ENCODE measurements at places on chromosomes 5 and 9.

DNA sequence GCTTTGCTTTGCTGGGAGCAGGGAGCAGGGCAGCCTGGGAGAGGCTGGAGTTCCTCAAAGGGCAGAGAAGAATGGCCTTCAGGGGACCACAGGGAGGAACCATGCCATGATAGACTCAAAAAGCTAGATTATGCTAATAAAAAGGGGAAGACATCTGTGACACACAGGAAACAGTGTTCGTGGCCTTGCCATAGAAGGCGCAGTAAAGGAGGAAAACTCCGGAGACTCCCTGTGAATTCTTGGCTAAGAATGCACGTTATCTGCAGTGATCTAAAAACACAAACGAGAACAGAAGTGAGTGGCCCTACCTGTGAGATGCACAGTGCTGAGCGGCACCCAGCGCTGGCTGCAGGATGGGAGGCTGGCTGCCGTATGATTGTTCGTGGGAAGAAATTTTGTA, 15.9 kb upstream of the LTC4S start:
- no peak for DNase-seq

- DNase-seq: no peak
Measured at GRCh38 chr9:942805-943580, 33.5 kb upstream of the DMRT3 start.

DNA sequence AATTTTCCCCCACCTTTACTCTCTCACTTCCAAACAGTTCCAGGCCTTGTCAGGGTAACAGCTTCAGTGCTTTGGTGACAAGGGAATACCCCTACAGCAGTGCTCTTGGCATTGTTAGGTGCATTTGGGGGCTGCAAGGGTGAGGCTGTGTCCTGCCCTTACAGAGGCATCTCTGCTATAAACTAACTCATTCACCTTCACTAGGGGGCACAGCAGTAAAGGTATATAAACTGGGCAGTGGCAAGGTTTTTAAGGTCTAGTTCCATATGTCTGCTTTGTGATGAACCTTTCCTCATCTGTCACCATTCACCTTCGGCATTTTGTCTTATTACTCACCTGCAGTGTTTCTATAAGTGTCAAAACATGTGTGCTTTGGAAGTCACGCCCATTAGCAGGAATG, 79.1 kb upstream of the GPR151 start:
- no peak for DNase-seq

DNA sequence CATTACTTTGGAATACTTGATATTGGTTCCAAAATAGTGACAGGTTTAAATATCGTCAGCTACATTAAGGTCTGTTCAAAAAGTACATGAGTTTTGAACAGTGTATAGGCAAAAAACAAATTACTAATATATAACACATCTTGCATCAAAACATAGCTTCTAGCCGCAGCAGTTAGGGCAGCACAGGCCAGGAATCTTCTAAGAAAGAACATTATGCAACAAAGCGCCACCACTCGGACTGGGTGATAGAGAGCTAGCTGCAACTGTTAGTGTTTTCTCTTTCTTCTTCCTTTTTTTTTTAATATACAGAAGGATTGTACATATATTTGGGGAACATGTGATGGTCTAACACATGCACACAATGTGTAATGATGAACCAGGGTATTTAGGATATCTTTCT, 504.5 kb downstream of the NR2F1-AS1 start:
- DNase-seq: no peak

- no peak for DNase-seq
Measured at GRCh38 chr9:114216976-114217375, 61.6 kb downstream of the COL27A1 start.

DNA sequence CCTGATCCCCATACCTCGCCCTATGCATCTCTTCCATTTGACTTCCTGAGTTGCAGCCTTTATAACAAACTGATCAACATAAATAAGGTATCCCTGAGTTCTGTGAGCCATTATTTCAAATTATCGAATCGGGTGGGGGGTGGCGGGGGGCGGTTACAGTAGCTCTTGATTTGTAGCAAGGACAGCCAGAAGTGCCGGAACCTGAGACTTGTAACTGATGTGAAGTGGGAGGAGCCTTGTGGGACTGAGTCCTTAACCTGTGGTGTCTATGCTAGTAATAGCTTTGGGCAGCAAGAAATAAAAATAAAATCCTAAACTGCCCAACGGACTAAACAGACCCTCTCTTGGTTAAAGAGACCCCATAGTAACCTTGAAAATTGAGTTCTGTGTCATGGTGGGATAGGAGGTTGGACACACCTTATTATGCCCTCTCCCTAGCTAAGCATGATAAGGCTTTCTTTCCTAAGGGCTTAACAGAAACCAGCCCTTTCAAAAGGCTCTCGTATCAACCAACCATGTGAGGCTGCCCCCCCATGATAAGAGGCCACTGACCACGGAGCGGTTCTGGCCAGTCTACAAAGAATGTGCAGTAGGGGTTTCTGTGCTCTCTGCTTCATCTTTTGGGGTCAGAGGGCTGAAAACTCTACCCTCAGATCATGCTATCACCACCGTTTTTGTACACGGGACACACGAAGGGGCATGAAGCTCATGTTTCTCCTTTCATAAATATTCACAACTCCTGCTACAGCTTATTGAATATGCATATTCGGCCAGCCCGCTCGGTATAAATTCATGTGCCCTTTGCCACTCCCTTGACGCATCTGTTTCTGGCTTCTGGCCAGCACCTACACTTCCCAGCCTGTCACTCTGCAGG, 39.5 kb upstream of the IQGAP2 start:
- DNase-seq: no peak

GRCh38 chr5:17412760-17413671, 85.0 kb upstream of the TAF11L2 start:
- no peak for DNase-seq

DNA sequence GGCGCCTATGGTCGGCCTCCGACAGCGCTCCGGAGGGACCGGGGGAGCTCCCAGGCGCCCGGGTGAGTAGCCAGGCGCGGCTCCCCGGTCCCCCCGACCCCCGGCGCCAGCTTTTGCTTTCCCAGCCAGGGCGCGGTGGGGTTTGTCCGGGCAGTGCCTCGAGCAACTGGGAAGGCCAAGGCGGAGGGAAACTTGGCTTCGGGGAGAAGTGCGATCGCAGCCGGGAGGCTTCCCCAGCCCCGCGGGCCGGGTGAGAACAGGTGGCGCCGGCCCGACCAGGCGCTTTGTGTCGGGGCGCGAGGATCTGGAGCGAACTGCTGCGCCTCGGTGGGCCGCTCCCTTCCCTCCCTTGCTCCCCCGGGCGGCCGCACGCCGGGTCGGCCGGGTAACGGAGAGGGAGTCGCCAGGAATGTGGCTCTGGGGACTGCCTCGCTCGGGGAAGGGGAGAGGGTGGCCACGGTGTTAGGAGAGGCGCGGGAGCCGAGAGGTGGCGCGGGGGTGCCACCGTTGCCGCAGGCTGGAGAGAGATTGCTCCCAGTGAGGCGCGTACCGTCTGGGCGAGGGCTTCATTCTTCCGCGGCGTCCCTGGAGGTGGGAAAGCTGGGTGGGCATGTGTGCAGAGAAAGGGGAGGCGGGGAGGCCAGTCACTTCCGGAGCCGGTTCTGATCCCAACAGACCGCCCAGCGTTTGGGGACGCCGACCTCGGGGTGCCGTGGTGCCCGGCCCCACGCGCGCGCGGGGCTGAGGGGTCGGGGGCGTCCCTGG, 561 bp downstream of the DAPK1 start:
- no peak for DNase-seq

DNA sequence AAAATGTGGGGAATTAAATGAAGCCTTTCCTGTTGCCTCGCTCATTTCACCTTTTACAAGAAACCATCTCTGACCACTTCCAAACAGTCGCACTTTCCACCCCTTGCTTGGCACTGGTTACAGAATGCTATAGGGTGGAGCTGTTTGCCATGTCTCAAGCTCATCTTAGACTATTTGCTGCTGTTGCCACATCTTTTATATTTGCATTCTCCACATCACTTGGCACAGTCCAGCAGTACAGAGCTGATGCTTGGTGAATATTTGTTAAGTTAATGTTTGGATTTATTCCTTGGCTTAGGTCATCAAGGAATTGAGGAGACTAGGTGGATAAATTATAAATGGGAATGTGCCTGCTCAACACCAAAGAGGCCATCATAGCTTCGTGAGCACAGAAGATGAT, 53.2 kb downstream of the GNA14 start:
- no peak for DNase-seq

DNA sequence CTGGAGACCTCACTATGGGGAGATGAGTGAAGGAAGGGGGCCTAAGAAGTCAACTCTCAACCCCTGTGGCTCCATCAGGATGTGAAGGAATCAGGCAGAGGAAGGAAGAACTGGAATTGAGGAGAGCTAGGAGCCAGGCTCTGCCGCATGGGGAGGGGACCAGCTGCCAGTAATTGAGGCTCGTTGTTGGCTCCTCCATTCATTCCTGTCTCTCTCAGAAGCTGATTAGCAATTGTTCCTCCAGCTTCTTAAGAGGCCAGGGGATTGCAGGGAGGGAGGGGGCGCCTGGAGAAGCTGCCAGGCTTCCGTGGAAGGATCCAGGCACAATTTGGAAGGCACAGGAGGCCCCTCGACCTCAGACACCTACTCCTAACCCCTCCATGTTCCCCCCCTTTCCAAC, 20.5 kb upstream of the TTLL11 start:
- no peak for DNase-seq

DNA sequence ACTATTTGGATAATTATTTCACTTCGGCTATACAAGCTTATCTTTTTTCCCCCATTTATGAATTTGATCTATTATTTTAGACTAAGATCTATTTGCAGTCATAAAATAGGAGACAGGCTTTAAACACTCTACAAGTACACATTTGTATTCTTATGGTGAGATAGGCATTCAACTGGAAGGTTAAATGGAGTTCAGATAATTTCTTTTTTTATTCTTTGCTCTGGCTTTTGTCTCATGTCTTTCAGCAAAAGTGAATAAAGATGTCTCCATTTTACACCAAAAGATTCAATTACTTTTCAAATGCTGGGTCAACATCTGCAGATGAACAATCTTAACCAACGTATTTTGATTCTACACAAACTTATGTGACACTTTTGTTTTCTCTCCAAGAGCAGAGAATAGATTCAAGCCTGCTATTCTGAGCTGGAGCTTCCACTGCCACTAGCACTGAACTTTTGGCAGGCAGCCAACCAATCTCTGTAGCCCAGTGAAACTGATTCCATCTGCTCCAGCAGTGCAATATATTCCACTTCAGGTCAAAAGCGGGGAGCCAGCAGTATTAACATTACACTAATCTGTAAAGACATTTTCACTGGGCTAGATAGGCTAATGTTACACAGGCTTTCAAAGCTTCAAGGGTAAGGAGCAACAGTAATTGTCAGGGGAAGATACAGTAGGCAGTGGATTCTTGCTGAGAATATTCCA, 452.0 kb upstream of the ZNF608 start:
- no peak for DNase-seq

- DNase-seq: no peak
Measured at GRCh38 chr5:142767911-142768310, 2.3 kb upstream of the ARHGAP26 start.

DNA sequence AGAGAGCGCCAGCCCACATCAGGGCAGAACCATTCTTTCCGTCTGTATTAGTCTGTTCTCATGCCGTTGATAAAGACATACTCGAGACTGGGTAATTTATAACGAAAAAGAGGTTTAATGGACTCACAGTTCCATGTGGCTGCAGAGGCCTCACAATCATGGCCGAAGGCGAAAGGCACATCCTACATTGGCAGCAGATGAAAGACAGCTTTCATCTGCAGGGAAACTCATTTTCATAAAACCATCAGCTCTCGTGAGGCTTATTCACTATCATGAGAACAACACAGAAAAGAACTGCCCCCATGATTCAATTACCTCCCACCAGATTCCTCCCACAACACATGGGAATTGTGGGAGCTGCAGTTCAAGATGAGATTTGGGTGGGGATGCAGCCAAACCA, 4.7 kb upstream of the FSD1L start:
- no peak for DNase-seq

- DNase-seq: no peak
Measured at GRCh38 chr5:171314728-171315385, 5.8 kb downstream of the TLX3 start.

DNA sequence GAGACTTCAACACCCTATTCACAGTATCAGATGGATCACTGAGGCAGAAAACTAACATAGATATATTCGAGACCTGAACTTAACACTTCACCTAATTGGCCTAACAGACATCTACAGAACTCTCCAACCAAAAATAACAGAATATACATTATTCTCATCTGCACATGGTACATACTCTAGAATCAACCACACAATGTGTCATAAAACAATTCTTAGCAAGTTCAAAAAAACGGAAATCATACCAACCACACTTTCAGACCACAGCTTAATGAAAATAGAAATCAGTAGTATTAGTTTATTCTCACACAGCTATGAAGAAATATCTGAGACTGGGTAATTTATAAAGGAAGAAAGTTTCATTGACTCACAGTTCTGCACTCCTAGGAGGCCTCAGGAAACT, 387.9 kb downstream of the DEPDC1B start:
- DNase-seq: no peak

GRCh38 chr5:171848486-171848885, 62.9 kb downstream of the SMIM23 start:
- DNase-seq: no peak

- DNase-seq: no peak
Measured at GRCh38 chr5:160390787-160391696, 8.8 kb downstream of the FAM200C start.

DNA sequence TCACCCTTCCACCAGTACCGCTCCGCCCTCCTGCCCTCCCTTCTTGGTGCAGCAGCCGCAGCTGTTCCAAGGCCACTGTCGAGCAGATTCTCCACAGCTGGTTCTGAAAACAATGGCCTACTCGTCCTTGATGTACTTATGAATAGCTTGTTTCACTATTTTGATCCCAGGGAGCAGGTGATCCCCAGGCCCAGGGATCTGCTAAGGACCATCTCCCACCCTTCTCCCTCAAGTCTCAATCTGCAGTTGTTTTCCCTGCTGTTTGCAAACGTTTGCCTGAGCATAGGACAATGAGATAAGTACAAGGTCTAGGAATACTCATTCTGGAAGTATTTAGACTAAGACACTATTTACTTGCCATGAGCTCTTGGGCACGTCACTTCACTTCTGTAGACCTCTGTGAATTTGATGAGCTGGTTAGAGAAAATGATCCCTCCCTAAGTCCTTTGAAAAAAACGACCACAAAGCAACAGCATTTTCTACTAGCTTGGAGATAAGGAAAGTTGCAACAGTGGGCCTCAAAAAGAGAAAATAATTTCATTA, 1.8 kb downstream of the LURAP1L start:
- no peak for DNase-seq

DNA sequence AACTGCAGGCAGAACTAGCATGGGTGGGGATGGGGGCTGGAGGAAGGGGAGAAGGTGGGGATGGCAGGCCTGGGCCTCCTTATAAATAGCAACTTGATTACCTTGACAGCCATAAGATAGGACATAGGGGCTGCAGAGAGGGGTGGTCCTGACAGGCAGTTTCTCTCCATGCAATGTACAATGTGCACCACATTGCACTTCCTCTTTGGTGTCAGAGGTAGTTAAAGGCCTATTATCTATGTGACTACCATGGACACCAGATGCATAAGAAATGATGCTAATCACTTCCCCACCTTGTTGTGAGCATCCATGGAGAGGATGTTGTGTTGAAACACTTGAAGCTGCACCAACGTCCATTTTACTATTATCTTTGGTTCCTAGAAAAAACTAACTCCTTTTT, 20.2 kb upstream of the SUB1 start:
- no peak for DNase-seq

GRCh38 chr9:74681906-74682305, 184.8 kb downstream of the RORB start:
- no peak for DNase-seq

- DNase-seq: no peak
Measured at GRCh38 chr9:111431684-111432083, 52.5 kb downstream of the ECPAS start.

All from CD4-positive, alpha-beta T cell treated with Interleukin-6 at 100 ng/mL for 8 hours (primary cell).